Activated CD4-positive, alpha-beta memory T cell treated with anti-CD3 and anti-CD28 coated beads, Interleukin-2, amount 10 ng/mL, durations not matched to agents 7 days and 5 days (primary cell): ENCODE measurements at places on chromosomes 12 and 14. TPM values are rescaled to one million over a fixed set of nuclear protein-coding genes. Genes with fewer than 3 reads are reported as not detected.

DNA sequence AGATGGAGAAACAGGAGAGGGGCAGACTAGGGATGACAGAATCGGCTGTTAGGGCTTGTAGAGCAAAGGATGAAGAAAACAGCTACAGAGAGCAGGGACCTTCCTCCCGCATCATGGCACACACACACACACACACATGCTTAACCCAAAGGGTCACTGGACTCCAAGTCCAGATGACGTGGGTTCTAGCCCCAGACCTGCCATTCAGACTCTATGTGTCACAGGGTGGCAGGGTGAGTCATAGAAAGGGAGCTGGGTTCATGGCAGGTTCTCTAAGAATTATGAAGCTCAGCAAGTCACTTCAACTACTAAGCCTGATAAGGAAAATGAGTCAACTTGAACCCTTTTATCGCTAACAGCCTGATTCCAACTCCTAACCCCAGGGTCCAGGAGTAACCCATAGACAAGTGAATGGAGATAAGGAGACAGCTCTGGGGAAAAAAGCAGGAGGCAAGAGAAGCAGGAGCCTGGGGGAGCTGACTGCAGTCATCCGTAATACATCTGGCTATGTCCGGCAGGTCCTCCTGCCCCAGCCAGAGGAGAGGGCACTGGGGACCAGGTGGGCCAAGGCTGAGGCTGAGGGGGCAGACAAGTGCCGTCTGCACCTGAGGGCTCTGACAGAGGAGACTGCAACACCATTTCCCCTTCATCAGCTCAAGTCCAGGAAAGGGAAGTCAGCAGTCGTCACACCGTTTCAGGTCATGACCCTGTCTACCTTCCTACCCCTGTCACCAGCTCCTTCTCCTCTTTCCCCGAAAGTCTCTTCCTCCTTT lies 3.6 kb upstream of the TNFRSF1A start:
- H3K4me1 ChIP-seq, result peaks cover 51% of the 10 kb centered on the region
- peak overlapping the region; percentile 26 for H3K4me3 ChIP-seq
- peak; percentile 63 for DNase-seq
- H3K27ac ChIP-seq, result peak overlapping the region; percentile 78
- H3K27me3 ChIP-seq, result no peaks in the 10 kb centered on the region

DNA sequence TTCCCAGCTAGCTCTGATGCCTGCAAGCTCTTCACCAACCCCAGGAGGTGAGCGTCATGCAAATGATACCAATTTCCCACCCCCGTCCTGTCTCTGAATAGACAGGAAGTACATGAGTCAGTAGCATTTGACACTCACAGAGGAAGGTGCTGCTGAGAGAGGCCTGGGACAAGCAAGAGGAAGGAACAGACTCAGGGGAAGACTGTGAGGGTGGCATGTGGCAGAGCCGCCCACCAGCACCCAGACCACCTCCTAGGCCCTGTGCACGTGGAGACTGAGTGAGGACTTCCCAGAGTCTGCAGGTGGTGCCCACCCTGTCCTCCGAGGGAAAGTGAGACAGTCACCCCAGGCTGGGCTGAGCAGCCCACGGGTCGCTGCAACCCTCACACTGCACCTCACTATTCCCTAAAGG lies 199.5 kb upstream of the SFSWAP start:
- H3K4me3 ChIP-seq, result no peak overlapping the region
- H3K4me1 ChIP-seq, result peaks cover 16% of the 10 kb centered on the region
- no peaks in the 10 kb centered on the region for H3K36me3 ChIP-seq
- H3K27ac ChIP-seq, result peak overlapping the region; percentile 67
- DNase-seq, result peak; percentile 63
- H3K27me3 ChIP-seq, result peaks cover 5% of the 10 kb centered on the region

DNA sequence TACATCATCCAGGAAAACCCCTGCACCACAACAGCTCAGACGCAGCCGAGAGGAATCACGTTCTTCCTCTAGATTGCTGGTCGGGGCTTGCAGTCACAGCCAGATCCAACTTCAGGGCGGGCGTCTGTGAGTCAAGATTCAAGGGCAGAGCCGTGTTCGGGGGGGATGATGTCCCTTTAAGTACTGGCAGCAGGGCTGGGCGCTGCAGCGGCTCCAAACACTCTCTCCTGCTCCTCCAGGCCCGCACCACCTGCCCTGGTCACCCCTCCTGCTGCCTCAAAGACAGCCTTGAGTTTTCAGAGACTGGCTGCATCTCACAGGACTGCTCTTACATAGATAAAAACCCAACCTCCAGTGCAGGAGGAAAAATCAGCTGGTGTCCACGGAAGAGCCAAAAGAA lies 68.3 kb downstream of the KDM2B start:
- no peak overlapping the region for H3K27ac ChIP-seq
- H3K4me3 ChIP-seq, result no peak overlapping the region
- peaks cover 10% of the 10 kb centered on the region for H3K36me3 ChIP-seq
- no peaks in the 10 kb centered on the region for H3K27me3 ChIP-seq
- H3K4me1 ChIP-seq, result peaks cover 4% of the 10 kb centered on the region

- peak overlapping the region; percentile 99 for H3K4me3 ChIP-seq
- peaks cover 37% of the 10 kb centered on the region for H3K4me1 ChIP-seq
- peaks cover 91% of the 10 kb centered on the region for H3K36me3 ChIP-seq
- H3K27ac ChIP-seq, result peak overlapping the region; percentile 98
Observed at GRCh38 chr12:92141591-92142121, 4.0 kb downstream of the BTG1 start.

GRCh38 chr12:88503281-88503703 lies 77.0 kb downstream of the KITLG start:
- H3K4me3 ChIP-seq, result no peak overlapping the region
- DNase-seq, result no peak
- H3K36me3 ChIP-seq, result no peaks in the 10 kb centered on the region
- H3K27ac ChIP-seq, result no peak overlapping the region

- DNase-seq, result no peak
- H3K27me3 ChIP-seq, result no peaks in the 10 kb centered on the region
- no peak overlapping the region for H3K27ac ChIP-seq
- peaks cover 6% of the 10 kb centered on the region for H3K4me1 ChIP-seq
- H3K4me3 ChIP-seq, result no peak overlapping the region
- no peaks in the 10 kb centered on the region for H3K36me3 ChIP-seq
Observed at GRCh38 chr12:127149226-127149964, 1117.6 kb upstream of the TMEM132C start.

- H3K4me1 ChIP-seq, result no peaks in the 10 kb centered on the region
- no peak overlapping the region for H3K4me3 ChIP-seq
- no peak overlapping the region for H3K27ac ChIP-seq
- no peaks in the 10 kb centered on the region for H3K36me3 ChIP-seq
Observed at GRCh38 chr14:84726471-84726870, 803.5 kb upstream of the FLRT2 start.

- H3K27me3 ChIP-seq, result no peaks in the 10 kb centered on the region
- H3K4me1 ChIP-seq, result peaks cover 30% of the 10 kb centered on the region
- peaks cover under 1% of the 10 kb centered on the region for H3K36me3 ChIP-seq
- peak; percentile 47 for DNase-seq
- peak overlapping the region; percentile 82 for H3K27ac ChIP-seq
- no peak overlapping the region for H3K4me3 ChIP-seq
Observed at GRCh38 chr14:102363182-102363943, 622 bp downstream of the TECPR2 start.

GRCh38 chr12:62297321-62297720 lies 37.1 kb downstream of the USP15 start:
- H3K4me3 ChIP-seq, result no peak overlapping the region
- no peak for DNase-seq
- peaks cover 77% of the 10 kb centered on the region for H3K36me3 ChIP-seq
- H3K4me1 ChIP-seq, result peaks cover 33% of the 10 kb centered on the region
- H3K27ac ChIP-seq, result no peak overlapping the region
- no peaks in the 10 kb centered on the region for H3K27me3 ChIP-seq

- H3K27ac ChIP-seq, result no peak overlapping the region
- H3K36me3 ChIP-seq, result no peaks in the 10 kb centered on the region
- peaks cover 35% of the 10 kb centered on the region for H3K27me3 ChIP-seq
- no peaks in the 10 kb centered on the region for H3K4me1 ChIP-seq
- no peak overlapping the region for H3K4me3 ChIP-seq
- DNase-seq, result no peak
Observed at GRCh38 chr12:26226629-26227360, 31.4 kb downstream of the SSPN start.

- DNase-seq, result no peak
- no peaks in the 10 kb centered on the region for H3K4me1 ChIP-seq
- H3K27me3 ChIP-seq, result peaks cover 1% of the 10 kb centered on the region
- no peaks in the 10 kb centered on the region for H3K36me3 ChIP-seq
- no peak overlapping the region for H3K27ac ChIP-seq
Observed at GRCh38 chr12:124625867-124626675, 58.7 kb upstream of the NCOR2 start.

DNA sequence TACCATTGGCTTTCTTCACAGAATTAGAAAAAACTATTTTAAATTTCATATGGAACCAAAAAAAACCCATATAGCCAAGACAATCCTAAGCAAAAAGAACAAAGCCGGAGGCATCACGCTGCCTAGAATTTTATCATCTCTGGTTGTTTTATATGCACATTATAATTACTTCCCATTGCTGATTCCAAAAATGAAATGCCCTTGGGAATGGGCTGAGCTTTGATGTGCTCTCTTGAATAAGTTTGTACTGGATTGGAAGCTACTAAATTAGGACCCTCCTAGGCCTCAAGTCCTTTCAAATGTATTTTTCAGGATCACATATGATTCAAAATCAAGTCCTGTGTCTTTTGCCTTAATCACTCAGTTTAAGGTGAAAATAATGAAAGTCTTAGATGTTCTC lies 58.9 kb upstream of the DUSP6 start:
- H3K27ac ChIP-seq, result no peak overlapping the region
- no peaks in the 10 kb centered on the region for H3K27me3 ChIP-seq
- peaks cover 19% of the 10 kb centered on the region for H3K36me3 ChIP-seq
- H3K4me3 ChIP-seq, result no peak overlapping the region
- no peak for DNase-seq

DNA sequence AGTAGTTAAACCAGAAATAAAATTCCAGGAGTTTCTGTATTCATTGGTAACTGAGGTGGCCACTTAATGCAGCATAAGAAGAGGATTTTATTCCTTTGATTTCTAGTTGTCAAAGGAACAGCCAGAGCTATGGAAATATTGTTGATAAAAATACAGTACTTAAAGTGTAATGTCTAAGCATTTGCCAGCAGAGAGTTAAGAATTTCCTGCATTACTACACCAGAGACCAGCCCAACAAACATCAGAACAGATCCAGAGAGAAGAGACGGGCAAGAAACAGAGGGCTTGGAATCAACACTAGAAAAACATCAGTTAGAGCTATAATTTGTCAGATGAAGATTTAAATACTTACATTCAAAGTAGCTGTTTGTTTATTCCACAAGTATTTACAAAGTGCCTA lies 77.9 kb downstream of the ST8SIA1 start:
- no peak for DNase-seq
- no peaks in the 10 kb centered on the region for H3K36me3 ChIP-seq
- H3K27me3 ChIP-seq, result no peaks in the 10 kb centered on the region
- no peaks in the 10 kb centered on the region for H3K4me1 ChIP-seq
- no peak overlapping the region for H3K27ac ChIP-seq
- no peak overlapping the region for H3K4me3 ChIP-seq

- H3K36me3 ChIP-seq, result no peaks in the 10 kb centered on the region
- H3K27me3 ChIP-seq, result peaks cover 9% of the 10 kb centered on the region
- H3K27ac ChIP-seq, result no peak overlapping the region
Observed at GRCh38 chr12:66984962-66985361, 284.2 kb upstream of the CAND1 start.

- DNase-seq, result no peak
- H3K27ac ChIP-seq, result no peak overlapping the region
- H3K36me3 ChIP-seq, result no peaks in the 10 kb centered on the region
- no peaks in the 10 kb centered on the region for H3K4me1 ChIP-seq
- H3K27me3 ChIP-seq, result no peaks in the 10 kb centered on the region
Observed at GRCh38 chr14:59727073-59727661, 143.4 kb downstream of the RTN1 start.

- H3K27ac ChIP-seq, result peak overlapping the region; percentile 93
- H3K36me3 ChIP-seq, result peaks cover 26% of the 10 kb centered on the region
- H3K27me3 ChIP-seq, result no peaks in the 10 kb centered on the region
- H3K4me1 ChIP-seq, result peaks cover 37% of the 10 kb centered on the region
- peak; percentile 19 for DNase-seq
Observed at GRCh38 chr14:77761205-77761931, 412 bp upstream of the SNW1 start.

DNA sequence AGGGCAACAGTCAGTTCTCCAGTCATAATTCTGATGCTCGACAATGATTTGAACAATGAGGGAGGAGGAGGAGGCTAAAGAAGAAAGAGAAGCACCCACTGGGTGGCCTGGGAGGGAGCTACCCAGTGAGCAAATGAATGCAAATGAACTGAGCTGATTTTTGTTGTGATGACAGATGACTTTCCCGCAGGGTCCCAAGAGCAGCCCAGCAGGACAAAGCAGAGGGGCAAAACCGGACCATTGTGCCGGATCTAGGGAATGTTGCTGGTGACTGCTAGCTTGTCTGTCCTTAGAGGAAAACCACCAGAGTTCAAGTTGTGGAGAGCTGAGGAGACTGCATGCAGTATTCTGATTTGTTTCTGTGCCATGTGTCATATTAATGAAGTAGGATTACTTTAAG lies 162.8 kb downstream of the MON2 start:
- DNase-seq, result no peak
- H3K36me3 ChIP-seq, result no peaks in the 10 kb centered on the region
- H3K4me3 ChIP-seq, result no peak overlapping the region
- peaks cover 60% of the 10 kb centered on the region for H3K27me3 ChIP-seq
- no peak overlapping the region for H3K27ac ChIP-seq

DNA sequence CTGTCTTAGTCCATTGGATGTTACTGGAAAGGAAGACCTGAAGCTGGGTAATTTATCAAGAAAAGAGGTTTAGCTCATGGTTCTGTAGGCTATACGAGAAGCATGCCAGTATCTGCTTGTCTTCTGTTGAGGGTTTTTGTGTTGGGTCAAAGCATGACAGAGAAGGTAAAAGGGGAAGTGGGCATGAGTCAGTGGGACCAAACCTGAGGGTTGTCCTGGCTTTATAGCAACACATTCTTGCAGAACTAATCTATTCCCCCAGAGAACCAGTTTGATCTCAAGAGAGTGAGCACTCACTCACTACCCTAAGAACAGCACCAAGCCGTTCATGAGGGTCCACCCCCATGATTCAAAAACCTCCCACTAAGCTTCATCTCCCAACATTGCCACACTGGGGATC lies 19.0 kb upstream of the KRAS start:
- no peaks in the 10 kb centered on the region for H3K36me3 ChIP-seq
- H3K4me1 ChIP-seq, result peaks cover 7% of the 10 kb centered on the region
- no peak overlapping the region for H3K4me3 ChIP-seq
- no peak overlapping the region for H3K27ac ChIP-seq

DNA sequence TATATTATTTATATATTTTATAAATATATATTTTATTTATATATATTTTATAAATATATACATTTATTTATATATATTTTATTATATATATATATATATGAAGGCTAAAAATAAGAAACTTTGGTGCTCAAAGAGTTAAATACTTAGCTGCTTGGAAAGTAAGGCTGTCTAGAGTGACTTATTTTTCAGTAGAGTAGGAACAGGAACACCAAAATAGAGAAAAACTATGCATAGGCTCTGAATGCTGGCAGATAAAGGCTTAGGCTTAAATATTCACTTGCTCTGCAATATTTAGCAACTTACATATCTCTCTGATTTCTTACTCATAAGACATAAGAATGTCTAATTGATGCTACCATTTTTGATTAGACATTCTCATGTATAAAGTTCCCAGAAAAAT lies 991.2 kb downstream of the VRK1 start:
- no peak overlapping the region for H3K4me3 ChIP-seq
- DNase-seq, result no peak
- peaks cover 8% of the 10 kb centered on the region for H3K4me1 ChIP-seq
- H3K27ac ChIP-seq, result no peak overlapping the region
- no peaks in the 10 kb centered on the region for H3K27me3 ChIP-seq

- H3K4me1 ChIP-seq, result no peaks in the 10 kb centered on the region
- no peak overlapping the region for H3K4me3 ChIP-seq
Observed at GRCh38 chr14:57492859-57493258, 798 bp downstream of the CCDC198 start.

SALL2 gene
- 1.8 TPM for total RNA-seq

ISM2 gene
- not detected for total RNA-seq

COX8C gene
- total RNA-seq, result not detected
